ENCODE measurements at places on chromosomes 16 and 17.

- no peak for DNase-seq
These were observed 9.9 kb downstream of the DHODH start for GRCh38 chr16:72018470-72018869.

DNA sequence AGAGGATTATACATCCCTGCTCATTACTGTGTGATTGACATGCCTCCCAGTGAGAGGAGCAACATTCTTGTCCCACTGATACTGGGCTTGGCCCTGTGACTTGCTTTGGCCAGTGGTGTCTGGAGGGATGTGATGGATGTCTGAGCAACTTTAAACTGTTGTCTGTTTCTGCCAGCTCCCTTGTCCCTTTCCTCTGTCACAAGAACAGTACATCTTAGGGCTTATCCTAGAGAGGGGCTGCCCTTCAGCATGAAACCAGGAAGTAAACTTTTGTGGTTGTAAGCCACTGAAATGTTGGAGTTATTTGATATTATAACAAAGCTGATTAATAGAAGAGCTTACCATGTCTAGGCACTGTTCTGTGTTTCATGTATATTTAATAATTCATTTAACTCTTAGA lies 82.9 kb upstream of the GPRC5B start:
- DNase-seq: no peak

- no peak for DNase-seq
These were observed 385.5 kb downstream of the SEC14L1 start for GRCh38 chr17:77526259-77526711.

GRCh38 chr16:49766225-49766624 lies 89.7 kb downstream of the ZNF423 start:
- no peak for DNase-seq

DNA sequence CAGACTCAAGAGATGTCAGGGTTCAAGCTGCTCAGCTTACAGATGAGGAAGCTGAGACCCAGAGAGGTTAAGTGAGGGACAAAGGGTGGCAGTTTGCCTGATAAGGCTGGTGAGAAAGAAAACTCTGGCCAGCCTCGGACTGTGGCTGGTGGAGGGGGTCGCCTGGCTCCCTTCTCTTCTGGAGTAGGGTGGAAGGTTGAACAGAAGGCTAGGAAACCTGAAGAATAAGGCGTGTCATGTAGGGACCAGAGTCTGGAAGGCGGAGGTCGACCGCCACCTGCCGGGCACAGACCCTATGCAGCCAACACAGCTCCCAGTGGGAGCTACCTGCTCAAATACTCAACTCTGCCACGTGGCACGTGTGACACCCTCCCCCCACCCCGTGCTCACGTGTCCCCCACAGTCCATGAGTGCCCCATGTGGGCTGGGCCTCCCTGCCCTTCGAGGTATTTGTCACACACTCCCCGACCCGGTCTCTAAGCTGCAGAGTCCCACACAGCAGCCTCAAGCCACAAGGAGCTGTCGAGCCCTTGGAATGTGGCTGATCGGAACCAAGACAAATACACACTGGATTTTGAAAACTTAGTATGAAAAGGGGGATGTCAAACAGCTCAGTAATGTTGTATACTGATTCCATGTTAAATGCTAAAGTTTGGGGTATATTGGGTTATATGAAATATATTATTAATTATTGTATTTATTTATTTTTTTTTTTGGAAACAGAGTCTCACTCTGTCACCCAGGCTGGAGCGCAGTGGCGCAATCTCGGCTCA lies 11.8 kb downstream of the HID1 start:
- DNase-seq: peak; percentile 65

GRCh38 chr16:67563708-67564468 lies 1.6 kb downstream of the CTCF start:
- peak; percentile 54 for DNase-seq

GRCh38 chr17:20996724-20997615 lies 45.8 kb downstream of the USP22 start:
- DNase-seq: peak; percentile 10

- DNase-seq: peak; percentile 43
These were observed 837 bp downstream of the LRRC59 start for GRCh38 chr17:50396261-50397110.

DNA sequence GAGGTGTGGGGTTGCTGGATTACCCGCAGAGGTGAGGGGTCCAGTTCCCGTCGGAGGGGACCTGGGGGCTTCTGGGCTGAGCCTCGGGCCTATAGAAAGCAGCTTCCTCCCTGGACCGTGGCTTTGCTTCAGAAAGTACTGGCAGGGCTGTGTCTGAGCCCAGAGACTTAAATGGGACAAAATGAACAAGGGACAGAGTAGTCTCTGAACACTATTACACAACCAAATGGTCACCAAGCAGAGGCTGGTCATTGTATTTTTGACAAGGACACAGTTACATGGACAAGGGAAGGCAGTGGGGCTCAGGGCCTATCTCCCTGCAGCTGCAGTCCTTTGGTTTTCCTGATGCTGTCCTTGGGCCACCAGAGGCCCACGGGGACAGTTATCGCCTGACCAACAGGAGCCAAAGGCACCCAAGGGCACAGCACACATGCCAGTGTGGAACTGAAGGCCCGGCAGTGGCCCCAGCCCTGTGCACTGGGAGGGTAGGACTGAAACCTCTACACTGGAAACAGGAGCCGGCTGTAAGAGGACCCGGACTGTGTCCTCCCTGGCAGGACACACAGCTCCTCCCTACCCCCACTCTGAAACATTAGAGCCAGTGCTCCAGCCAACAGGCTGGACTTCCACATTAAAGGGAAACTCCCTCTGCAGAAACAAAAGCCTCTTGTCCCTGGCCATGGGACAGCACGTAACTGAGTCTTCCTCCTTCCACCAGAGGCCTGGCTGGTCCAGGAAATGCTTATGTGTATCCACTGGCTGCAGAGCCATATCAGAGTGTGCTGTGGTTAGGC lies 26.0 kb upstream of the ERN1 start:
- DNase-seq: peak; percentile 74

DNA sequence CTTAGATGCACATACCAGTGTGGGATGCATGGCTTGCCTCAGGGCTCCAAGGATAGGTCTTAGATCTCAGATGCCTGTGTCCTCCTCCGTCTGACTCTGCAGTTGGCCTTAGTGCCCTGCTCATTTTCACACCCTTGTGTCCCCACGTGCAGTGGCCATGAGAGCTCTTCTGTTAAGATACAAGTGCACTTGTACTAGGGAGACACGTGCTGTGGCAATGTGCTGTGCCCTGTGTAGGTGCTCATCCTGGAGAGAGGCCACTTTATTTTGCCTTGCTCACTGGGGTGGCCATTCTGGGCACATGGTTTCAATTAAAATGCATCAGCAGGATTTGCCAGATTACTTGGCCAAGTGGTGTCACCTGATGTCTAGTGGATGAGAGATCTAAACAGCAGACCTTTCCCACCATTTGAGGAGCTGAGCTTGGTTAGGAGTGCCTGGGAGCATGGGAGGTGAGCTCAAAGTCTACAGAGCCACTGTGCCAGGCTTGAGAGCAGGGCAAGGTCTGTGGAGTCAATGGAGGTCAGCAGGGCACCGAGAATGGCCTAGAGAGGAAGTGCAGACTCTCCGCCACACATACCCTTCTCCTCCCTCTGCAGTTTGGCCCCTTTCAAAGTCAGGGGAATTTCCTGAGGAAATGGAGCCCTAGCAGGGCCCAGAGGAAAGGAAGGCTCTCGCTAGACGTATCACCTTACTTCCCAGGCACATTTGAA lies 25.2 kb upstream of the SMPD3 start:
- no peak for DNase-seq

DNA sequence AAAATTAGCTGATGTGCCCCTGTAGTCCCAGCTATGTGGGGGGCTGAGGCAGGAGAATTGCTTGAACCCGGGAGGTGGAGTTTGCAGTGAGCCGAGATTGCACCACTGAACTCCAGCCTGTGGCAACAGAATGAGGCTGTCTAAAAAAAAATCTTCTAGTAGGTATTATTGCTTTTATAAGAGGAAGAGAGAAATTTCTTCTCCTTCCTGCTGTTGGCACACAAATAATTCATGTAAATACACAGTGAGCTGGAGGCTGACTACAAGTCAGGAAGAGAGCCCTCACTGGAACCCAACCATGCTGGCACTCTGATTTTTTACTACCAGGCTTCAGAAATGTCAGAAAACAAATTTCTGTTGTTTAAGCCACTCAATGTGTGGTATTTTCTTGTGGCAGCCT lies 6.7 kb downstream of the PRDM7 start:
- no peak for DNase-seq

GRCh38 chr16:72989579-72990551 lies 58.1 kb downstream of the ZFHX3 start:
- DNase-seq: peak; percentile 72

GRCh38 chr16:58195344-58195743 lies 2.6 kb downstream of the CSNK2A2 start:
- no peak for DNase-seq

DNA sequence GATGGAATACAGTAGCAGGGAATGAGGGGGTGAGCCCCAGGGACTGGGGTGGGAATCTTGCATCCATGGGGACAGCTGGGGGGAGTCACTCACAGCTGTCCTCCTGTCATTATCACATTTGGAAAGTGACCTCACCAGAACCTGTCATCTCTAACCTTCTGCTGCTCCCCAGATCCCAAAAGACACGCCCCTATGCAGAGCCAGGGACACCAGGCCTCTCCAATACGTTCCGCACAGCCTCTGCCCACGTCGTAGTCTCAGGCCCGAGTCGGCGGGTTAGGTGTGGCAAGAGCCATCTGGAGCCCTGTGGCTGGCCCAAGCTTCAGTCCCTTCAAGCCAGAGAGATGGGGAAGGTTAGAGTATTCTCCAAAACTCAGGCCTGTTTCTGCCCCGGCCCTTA lies 214.3 kb downstream of the ENGASE start:
- no peak for DNase-seq

DNA sequence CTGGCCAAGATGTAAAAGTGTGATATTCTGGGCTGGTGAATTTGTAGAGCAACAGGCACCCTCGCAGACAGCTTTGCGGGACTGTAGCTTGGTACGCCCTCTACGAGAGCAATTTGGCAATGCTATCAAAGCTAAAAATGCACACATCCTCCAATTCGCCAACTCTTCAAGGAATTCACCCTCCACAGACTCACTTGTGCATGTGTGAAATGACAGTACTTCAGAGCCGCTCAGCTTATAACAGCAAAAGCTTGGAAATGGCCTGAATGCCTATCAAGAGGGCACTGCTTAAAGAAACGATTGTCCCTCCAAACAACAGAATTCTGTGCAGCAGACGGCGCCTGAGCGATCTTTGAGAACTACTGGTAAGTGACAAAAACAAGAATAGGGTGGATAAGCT lies 130.8 kb downstream of the SDK2 start:
- peak; percentile 40 for DNase-seq

GRCh38 chr17:74049167-74049966 lies 154.1 kb upstream of the RPL38 start:
- DNase-seq: no peak

DNA sequence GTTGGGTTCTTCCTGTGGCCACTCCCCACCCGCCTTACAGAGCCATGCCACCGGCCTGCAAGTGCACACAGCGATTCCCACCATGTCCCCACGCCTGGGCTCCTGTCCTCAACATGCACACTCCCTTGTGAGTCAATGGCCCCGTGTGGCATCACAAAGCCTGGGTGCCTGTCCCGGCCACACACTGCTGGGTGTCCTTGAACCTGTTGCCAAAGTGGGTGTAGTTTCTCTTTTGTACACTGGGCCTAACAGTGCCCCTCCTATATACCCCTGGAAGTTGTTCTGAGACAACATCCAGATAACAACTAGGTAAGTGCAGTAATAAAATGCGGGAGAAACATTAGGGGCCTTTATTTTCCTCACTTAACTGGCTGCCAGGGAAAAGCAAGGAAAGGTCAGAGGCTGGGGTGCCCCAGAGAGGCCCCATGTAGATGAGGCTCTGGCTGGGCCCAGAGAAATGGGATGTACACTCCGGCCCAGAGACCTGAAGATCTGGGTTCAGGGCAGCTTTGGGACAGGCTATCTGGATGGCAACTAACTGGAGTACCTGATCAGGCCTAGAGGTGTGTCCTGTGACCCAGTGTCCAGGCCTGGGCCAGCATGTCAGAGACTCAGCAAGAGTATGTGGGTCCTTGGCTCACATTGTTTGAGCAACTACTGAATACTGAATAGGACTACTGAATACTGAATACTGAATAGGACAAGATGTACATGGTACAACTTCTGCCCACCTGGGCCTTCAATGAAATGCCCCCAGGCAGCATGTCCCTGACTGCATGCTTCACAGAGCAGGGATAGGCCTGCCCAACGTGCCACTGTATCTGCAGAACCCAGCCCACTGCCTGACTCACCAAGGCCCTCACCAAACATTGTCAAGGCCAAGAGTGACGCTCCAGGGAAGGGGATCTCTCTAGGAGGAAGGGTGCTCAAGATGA lies 8.3 kb downstream of the ABCC3 start:
- DNase-seq: no peak

- no peak for DNase-seq
These were observed 45.2 kb downstream of the XPO6 start for GRCh38 chr16:28166394-28167208.

GRCh38 chr16:70331588-70332358 lies 14.9 kb upstream of the DDX19A start:
- DNase-seq: peak; percentile 6

GRCh38 chr17:41284546-41284945 lies 9.0 kb downstream of the KRTAP9-7 start:
- no peak for DNase-seq

GRCh38 chr17:73722165-73722564 lies 77.9 kb upstream of the SDK2 start:
- DNase-seq: no peak

- no peak for DNase-seq
These were observed 6.7 kb upstream of the TBKBP1 start for GRCh38 chr17:47687328-47687690.

DNA sequence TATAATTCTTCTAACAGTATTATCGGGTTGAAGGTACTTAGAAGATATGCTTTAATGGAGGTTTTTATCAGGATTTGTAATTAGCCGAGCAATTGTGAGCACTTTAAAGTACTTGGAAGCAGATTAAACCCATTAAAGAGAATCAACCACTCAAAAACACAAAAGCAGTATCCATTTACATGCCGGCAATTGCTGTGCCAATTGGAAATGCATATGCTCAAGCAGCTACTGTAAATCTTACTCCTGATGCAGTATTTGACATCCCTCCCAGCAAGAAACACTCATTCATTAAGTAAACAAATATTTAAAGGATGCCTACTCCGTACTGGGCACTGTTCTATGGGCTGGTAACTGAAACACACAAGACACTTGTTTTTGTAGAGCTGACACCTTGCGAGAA lies 11.4 kb upstream of the CCL1 start:
- DNase-seq: no peak

- no peak for DNase-seq
These were observed 5.7 kb downstream of the MED13 start for GRCh38 chr17:62059414-62059813.

- no peak for DNase-seq
These were observed 45.0 kb downstream of the CDH13 start for GRCh38 chr16:82671741-82672140.

DNA sequence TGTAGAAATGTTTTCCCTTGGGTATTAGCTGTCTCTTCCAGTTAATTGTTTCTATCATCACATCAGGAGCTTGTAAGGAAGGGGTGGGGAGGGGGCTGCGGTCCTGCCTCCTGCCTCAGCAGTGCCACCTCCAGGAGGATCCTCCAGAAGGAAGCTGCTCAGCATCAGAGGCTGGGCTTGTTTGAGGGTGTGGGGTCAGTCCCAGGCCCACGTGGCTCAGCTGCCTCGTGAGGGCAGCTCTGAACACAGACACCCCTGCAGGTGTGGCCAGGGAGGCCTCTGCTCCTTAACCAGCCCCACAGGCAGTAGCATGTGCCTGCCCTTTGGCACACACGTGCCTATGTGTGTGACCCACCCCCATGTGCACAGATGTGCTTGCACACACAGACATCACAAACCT lies 46.3 kb downstream of the MRM1 start:
- DNase-seq: no peak
